RWPE2 (cell line): ENCODE measurements at places on chromosomes 4 and X.

GRCh38 chrX:23838953-23839352, 56.0 kb downstream of the SAT1 start:
- DNase-seq, result no peak

- DNase-seq, result no peak
Observed at GRCh38 chrX:140724309-140724708, 14.8 kb downstream of the LINC00632 start.

DNA sequence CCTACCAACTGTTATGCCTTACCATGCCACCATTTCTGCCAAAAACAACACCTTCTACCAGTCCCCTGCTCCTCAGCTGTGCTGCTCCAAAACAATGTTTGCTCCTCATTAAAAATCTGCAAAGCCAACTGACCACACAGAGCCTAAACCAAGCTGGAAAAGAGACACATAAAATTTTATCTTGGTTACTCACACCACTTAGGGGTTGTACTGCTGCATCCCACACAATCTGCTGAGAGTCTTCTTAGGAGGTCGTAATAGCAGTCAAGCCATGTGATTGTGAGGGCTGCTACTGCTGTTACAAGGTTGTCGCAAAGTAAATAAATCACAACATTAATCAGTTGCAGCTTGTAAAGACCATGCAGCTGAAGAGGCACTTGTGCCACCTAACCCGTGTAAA, 607.4 kb upstream of the FAM241A start:
- no peak for DNase-seq

DNA sequence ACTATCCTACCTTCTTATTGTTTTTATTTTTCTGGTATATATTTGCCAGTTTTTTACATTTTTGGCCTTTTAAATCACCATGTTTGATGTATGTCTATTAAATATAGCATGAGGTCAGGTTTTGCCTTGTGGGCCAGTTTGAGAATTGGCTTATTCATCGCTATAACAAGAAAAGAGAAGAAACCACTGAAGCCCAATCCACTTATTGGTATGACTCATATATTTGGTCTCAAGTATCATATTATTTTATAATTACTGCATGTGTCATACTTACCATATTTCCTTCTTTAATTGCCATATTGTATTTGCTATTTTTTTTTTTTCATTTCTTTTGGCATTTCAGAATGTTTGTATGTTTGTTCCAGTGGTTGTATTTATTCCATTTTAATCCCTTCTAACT, 99.3 kb downstream of the IRF2 start:
- DNase-seq, result no peak

DNA sequence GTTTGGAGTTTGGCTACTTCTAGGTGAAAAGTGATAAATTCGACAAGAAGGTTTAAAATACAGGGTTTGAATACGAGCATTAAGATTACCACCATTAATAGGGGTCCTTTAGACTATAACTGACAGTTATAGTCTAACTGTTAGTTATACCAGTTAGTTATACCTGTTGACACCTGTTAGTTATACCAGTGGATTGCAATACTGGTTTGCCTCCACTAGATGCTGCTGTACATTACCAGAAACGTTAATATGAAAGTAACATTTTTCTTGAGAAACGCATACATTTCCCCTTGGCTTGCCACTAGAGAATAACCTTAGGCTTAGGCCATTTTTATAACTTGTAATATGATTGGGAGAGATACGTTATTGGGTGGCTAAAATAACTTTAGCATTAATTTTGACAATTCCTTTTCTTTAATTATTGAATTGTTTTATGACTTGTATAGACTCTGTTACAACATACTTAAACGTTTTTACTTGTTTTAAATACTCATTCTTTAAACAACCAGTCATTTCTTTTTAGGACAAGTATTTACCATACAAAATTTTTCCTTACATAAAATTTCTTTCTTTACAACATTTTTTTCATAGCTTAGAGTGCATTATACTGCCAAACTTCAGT, 911.2 kb downstream of the FSTL5 start:
- DNase-seq, result no peak

- DNase-seq, result no peak
Observed at GRCh38 chr4:61763682-61764081, 563.6 kb downstream of the ADGRL3 start.

DNA sequence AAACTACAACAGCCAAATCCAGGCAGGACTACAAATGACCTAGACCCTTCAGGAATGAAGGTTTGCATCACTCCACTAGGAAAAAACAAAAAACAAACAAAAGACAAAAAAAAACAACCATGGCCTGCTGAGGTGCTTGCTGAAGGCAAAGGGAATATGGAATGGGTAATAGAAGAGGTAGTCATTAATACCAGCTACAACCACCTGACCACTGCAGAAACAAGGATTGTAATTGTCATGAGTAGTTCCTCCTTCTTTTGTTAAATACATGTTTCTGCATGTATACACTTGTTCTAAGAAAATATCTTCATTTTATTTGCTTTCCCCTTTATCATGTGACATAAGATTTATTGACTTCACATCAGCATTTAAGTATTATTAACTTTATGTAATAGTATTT, 409.8 kb upstream of the GRID2 start:
- no peak for DNase-seq

GRCh38 chr4:152468408-152468807, 67.5 kb downstream of the FBXW7 start:
- no peak for DNase-seq

GRCh38 chr4:109959195-109959594, 46.5 kb downstream of the EGF start:
- DNase-seq, result no peak

DNA sequence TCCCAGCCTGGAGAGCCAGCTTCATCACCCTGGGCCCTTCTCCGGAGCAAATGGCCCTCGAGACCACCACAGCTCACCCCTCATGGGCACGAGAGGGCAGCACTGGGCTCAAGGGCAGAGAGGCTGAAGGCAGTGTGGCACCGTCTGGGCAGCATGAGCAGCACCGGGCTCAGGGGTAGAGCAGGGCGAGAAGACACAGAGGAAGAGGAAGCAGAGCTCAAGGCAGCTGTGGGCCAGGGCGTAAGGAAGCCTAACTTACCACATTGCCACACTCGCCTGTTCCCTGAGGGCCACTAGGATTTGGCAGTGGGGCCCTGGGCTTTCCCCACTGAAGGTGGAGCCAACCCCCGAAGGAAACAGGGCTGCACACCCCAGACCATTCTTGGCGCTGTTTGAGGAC, 15.5 kb downstream of the ZNF185 start:
- DNase-seq, result no peak

DNA sequence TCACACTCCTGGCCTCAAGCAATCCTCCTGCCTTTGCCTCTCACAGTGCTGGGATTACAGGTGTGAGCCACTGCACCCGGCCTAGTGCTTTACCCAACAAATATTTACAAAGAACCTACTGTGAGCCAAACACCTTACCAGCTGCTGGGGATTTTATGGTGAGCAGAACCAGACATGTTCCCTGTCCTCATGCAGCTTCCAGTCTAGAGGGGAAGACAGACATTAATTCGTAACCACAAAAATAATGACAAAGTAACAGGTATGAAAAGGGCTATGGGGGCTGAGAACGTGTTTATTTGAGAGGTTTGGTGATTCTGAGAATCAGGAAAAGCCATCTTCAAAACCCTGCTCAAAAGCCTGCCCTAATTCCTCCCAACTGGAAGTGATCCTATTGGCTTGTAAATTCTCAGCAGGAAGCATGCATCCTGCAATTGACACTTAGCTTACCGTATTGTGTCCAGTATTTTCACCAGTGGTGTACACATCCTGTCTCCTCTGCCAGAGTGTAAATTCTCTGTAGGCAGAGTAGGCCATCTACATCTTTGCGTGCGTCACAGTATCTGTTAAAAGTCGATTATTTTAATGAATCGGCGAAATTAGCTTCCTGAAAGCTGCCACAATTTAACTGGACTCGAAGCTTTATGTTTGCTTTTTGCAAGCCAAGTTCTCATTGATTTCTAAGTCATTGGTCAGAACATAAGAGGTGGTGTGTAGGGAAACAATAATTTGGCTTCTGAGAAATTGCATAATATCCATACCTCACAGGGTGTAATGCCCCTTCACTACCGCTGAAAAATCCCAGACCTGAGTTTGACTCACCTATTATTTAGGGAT, 67.0 kb downstream of the TMEM156 start:
- no peak for DNase-seq

- DNase-seq, result no peak
Observed at GRCh38 chr4:151862766-151863165, 102.0 kb upstream of the GATB start.

DNA sequence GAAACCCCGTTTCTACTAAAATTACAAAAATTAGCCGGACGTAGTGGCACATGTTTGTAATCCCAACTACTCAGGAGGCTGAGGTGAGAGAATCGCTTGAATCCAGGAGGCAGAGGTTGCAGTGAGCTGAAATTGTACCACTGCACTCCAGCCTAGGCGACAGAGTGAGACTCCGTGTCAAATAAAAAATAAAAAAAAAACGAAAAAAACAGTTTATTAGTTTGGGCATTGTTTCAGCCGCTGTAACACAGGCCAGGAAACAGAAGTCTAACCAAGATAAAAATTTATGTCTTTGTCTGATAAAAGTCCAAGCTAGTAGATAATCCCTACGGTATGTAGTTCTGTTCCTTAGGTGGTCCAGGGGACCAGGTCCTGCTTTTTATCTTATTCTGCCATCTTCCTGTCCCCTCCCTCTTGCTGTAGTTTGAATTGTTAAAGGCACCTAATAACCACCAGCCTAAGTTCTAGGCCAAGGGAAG, 21.4 kb downstream of the USO1 start:
- no peak for DNase-seq

GRCh38 chr4:98657531-98658286, 702 bp downstream of the TSPAN5 start:
- DNase-seq, result peak; percentile 74

GRCh38 chr4:30724247-30724646, 4.1 kb downstream of the PCDH7 start:
- no peak for DNase-seq

DNA sequence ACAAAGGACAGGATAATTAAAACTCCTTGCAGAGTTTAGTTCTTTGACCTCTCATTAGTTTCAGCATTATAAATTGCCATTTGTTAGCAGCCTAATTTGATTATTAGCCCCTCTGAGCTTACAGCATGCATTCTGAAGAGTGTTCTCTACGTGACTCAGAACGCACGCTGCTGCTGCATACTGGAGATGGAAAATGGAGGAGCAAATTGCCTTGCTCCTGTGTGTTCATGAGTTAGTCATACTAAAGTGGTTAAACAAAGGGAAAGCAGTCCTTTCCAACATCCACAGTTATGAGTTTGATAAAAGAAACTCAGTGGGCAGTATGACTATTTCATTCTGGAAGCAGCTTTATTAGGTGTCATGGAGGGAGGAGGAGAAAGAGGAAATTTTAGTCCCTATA, 922.5 kb downstream of the RPA4 start:
- no peak for DNase-seq

DNA sequence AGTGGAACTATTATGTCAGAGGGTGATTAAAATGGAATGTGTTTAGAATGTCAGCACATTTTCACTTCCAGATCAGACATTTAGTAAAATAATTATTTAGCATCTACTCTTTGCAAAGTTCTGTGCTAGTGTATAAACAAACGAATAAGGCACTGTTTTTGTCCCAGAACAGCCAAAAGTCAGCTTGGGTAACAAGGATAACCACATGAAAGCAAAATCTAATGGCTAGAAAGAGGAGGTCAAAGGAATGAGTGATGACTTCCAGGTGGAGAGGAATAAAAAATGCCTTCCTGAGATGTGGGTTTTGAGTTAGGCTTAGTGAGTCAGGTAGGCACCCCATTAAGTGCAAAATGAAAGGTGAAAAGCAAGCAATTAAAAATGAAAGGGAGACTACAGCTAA, 112.6 kb downstream of the ATP10D start:
- no peak for DNase-seq

DNA sequence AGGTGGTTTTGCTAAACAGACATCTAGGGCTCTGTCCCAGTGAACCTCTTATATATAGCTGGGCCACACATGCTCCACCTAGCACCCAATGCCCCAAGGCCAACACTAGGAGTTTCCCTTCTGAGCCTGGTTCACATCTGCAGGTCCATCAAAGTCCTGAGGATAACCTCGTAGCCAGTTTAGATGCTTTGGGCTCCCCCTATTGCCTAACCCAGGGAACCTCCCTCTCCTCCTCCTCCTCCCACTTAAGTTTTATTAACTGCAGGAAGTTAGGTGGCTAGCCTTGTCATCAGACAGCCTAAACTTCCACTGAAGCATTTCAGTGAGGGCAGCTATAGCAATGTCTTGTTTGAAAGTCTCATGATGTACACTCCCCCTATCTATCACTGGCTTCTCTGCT, 88.0 kb downstream of the GUCY2F start:
- no peak for DNase-seq

DNA sequence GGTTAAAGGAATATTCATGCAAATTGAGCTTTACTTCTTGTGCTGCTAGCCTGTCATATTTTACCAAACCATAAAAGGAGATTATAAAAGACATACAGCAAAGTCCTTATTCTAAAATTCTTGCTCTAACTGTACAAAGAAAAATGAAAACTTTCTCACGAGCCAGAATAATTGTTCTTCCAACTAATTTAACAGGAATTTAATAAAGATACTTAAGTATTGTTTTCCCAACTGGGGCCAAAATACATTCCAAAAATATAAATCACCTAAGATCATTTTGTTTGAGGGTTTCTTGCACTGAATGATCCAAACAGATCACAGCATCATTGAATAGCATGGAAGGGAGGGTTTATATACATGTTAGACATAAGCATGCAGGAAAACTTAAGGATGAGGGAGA, 127.1 kb upstream of the PCDH18 start:
- DNase-seq, result no peak

GRCh38 chrX:71052721-71053120, 15.4 kb downstream of the SNX12 start:
- DNase-seq, result no peak

- no peak for DNase-seq
Observed at GRCh38 chr4:79177388-79177787, 148.5 kb downstream of the NAA11 start.

DNA sequence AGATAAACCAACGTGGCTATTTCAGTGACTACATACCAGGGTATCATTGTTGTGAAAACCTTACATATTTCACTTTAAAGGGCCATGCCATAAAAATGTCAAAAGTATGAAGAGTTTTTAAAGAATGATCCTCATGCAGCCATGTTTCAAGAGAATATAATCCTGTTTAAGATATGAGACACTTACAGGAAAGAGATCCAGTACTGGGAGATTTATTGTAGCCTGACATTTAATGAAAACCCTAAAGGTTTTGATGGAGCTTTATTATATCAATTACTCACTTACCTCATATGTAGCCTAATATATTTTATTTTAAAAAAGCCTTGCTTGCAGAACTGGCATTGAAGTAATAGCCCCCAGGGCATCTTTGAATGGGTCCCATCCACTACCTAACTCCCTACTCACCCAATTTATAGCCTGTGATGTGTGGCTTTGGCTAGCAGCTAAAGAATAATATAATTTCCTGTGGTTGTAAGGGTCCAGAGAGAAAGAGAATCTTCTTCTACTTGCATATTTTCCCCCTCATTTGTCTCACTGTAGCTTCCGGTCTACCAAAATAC, 7.7 kb upstream of the GABRG1 start:
- DNase-seq, result no peak
